ENCODE measurements at places on chromosomes 3 and 15.

- DNase-seq: no peak
Observed at GRCh38 chr3:53726643-53727042, 119.6 kb downstream of the CHDH start.

GRCh38 chr15:66625974-66626373, 60.2 kb upstream of the LCTL start:
- no peak for DNase-seq

DNA sequence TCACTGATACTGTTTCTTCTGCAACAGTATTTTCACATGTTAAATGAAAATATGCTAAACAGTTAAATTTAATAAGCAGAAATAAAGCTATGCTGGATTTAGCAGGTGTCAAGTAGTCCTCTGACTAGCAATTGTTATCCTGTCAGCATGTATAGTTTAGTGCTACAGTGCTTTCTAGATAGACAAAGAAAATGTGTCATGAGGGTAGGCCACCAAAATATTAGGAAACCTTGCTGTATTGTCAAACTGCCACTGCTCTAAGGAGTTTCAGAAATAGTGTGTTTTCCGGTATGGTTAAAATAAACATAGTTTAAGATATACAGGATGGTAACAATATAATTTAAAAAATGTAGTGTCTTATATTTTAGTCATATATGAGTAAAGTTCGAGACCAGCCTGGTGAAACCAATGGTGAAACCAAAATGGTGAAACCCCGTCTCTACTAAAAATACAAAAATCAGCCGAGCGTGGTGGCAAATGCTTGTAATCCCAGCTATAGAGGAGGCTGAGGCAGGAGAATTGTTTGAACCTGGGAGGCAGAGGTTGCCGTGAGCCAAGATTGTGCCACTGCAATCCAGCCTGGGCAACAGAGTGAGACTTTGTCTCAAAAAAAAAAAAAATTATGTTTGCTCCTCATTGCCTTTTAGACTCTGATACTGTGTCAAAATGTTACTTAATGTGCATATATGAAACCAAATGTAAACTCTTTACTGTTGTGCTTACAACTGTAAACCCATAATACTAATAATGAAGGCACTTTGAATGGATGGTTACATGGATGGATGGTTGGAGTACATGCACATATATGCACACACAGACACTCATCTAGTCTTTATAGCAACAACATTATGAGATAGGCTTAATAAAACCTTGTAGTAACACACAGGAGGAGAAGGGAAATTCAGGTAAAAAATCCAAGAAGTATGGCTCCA, 204.8 kb downstream of the RSRC1 start:
- no peak for DNase-seq

- no peak for DNase-seq
Observed at GRCh38 chr3:174417573-174417972, 441.6 kb upstream of the NAALADL2 start.

DNA sequence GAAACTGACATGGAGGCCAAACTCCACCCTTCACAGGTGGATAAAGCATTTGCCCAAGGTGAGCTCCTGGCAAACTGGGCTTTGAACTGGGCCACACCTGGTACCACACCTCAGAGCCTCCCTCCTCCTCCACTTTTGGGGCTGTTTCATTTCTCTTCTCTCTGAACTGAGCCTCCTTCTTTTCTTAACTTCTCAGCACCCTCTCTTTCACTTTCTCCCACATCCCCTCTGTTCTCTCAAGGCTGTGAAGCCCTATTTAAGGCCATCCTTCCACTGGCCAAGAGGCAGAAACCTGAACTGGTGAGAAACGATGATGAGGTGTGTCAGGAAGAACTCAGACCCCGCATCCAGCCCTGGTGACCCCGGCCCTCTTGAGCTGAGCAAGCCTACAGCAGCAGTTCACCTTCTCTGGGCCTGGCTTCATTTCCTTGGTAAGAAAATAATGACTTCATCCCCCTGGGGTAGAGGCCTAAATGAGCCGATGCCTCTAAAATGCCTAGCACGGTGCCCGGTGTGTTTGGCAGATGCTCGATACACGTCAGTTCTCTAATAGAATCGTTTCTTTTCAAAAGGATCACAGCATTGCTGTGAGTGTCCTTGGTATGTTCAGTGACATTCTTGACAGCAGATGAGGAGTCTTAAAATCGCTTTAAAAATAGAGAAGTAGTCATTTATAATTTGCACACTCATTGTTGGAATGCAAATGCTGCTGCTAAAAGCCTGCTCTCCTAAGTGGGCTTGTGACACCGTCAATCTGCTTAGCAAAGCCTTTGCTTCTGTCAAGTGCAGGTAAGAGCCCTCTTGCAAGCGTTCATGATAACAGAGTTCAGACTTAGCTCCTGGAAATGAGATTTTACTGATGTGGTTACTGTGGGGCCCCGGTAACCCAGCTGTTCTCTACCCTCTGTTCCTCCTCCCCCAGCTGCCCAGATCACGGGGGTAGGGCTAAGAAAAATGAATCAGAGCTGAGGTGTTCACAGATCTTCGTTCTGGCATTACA, 97.7 kb upstream of the ATP2B2 start:
- DNase-seq: no peak

DNA sequence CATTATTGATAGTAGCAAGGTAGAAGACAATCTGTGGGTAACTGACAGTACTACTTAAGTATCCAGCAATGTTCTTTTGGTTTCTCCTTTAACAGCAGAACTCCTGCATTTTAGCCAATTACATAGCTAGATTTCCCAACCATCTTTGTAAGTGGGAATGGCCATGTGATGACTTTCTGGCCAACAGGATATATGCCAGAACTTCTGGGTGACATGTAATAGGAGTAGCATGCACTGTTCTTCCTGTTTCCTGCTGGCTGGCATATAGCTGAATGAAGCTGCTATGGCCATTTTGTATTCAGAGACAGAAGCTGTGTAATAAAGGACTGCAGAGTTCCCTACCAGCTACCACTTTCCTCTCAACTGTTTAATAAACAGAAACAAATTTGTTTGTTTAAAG, 18.0 kb downstream of the SPICE1 start:
- DNase-seq: no peak

- no peak for DNase-seq
Observed at GRCh38 chr15:68807249-68807648, 13.4 kb downstream of the ANP32A start.

DNA sequence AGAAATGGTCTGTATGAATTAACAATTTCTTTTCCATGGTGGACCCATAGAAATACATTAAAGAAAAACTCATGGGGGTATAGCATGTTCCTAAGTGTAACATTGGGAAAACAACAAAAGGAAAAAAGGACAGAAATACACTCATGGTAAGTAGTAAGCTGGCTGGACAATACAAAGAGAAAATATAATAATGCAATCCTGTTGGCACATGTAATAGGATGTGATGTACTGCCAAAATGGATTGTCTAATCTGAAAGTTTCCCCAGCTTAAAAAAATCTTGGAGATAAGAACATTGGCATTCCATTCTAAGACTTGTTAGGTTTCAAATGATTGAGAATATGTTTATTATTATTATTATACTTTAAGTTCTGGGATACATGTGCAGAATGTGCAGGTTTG, 128.1 kb downstream of the MBNL1 start:
- no peak for DNase-seq

GRCh38 chr3:156215751-156216150, 95.4 kb downstream of the KCNAB1 start:
- DNase-seq: peak; percentile 17

DNA sequence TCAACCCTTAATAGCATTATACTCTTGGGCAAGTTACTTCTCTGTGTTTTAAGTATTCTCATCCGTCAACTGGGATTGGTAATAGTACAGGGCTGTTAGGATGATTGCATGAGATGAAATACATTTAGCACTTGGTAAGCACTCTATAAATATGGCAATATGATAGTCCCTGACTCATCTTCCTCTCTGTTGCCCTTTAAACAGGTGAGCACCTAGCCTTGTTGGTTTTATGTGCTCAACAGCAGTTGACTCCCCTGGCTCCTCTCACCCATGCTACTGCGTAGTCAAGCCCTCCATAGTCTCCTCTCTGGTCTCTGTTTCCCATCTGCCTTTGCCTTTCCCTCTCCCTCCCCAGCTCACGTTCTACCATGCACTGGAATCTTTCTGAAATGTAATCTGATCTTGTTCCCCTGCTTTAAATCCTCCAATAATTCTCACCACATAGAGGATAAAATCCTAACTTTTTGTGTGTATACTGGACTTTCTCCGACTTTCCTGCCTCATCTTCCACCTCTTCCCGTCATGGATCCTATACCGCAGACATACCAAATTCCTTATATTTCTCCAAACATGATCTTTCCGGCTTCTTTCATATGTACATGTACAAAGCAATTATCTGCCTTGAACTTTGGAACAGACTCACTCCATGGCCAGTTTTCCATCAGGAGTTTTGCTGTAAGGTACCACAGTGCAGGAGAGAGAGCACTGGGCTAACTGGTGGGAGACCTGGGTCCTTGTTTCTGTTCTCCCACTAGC, 42.3 kb downstream of the FSD2 start:
- no peak for DNase-seq

GRCh38 chr3:125357032-125357658, 18.0 kb downstream of the ZNF148 start:
- DNase-seq: peak; percentile 15

DNA sequence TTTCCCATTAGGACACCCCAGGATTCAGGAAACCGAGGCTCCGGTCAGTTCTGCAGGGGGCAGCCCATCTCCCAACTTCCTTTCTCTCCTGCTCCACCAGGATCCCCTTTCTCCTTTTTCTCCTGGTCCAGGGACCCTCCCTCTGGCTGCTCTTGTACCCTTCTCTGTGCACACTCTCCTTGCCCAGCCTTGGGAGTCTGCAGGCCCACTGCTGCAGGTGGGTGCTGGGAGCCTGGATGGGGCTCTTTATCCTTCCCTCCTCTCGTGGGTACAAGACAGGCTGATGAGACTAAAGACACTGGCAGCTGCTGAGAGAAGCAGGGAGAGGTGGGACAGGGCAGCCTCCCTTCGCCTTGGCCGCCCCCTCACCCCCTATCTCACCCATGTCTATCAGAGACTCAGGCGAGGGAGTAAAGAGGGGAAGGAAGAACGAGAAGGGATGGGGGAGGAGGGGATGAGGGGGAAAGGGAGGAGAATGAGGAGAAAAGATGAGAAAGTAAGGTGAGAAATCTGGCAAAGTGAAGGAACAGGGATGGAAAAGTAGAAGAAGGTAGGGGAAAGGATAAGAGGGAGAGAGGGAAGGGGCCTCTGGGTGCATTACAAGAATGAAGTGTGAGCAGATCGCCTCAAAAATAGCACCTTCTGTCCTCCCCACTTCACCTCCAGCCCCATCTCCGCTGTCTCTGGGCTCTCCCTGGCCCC, 45.2 kb downstream of the ITGA11 start:
- peak; percentile 22 for DNase-seq

DNA sequence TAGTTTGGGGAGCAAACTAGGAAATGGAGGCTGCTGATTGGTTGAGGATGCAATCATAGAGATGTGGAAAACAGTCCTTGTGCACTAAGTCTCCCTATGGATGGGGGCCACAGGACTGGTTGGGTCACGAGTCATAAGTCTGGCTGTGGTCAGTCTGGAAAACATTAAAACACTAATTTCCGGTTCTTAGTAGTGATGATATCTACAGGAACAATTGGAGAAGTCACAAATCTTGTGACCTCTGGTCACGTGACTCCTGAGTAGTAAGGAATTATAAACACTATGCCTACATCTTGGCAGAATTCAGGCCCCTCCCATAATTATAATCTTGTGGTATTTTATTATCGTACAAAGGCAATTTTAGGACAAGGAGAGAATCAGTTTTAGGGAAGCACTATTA, 317.3 kb upstream of the ARPP21 start:
- no peak for DNase-seq

GRCh38 chr3:11553436-11554235, 90.1 kb downstream of the VGLL4 start:
- DNase-seq: no peak

- DNase-seq: no peak
Observed at GRCh38 chr3:64133987-64134386, 91.3 kb downstream of the PRICKLE2 start.

DNA sequence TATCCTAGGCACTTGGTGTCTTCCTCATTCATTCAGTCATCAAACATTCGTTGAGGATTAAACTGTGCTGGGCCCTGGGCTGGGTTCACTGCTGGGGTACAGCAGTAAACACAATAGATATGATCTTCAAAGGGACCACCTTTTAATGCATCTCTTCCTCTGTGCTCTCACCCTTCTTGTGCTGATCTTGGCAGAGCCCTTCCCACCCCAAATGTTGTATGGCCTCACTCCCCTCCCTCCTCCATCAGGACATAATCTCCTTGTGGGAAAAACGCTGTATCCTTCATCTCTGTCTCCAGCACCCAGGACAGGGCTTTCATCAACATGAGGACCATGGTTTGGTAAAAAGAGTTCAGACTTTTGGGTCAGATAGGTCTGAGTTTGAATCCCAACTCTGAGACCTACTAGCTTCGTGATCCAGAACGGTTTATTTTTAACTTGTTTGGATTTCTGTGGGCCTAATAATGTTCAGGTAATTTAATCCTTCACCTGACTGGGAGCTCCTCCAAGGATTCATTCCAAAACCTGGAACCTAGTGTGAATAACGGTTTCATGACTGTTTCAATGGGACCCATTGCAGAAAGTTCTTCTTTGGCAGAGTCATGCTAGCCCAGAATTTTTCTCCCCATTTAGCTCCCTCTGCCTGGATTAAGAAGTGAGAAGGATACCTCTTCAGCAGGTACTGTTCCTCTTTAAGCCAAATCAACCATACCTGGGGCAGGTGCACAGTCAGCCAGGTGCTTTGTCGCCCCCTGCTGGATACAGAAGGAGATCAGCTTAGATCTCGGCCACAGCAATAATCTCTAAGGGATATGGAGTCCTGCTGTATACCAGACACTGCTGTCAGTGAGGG, 5.2 kb upstream of the WNT7A start:
- no peak for DNase-seq

- no peak for DNase-seq
Observed at GRCh38 chr3:101602731-101603130, 28.8 kb downstream of the PCNP start.

- no peak for DNase-seq
Observed at GRCh38 chr3:25453619-25454004, 25.5 kb downstream of the RARB start.

DNA sequence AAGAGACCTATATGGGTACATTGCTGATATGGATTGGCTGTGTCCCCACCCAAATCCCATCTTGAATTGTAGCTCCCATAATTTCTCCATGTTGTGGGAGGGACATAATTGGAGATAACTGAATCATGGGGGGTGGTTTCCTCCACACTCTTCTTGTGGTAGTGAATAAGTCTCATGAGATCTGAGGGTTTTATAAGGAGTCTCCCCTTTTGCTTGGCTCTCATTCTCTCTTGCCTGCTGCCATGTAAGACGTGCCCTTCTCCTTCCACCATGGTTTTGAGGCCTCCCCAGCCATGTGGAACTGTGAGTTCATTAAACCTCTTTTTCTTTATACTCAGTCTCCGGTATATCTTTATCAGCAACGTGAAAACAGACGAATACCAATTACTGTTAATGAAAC, 5.0 kb upstream of the ARRDC4 start:
- no peak for DNase-seq

DNA sequence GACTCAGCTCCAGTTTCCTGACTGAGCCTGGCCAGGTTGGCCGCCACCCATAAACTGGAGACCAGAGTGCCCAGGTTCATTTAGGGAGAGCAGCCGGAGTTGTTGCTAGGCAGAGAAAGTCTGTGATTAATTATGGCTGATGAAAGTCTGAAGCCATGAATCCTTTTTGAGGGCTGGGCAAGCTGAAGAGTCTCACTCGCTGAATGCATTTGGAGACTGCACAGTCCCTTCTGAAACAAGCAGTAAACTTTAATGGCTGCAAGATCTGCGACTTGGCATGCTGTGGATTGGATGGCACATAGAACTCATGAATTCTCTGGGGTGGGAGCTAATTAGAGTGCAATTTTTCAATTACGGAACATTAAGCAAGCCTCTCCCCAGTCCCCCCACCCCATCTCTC, 282.1 kb downstream of the RPLP1 start:
- DNase-seq: no peak

- no peak for DNase-seq
Observed at GRCh38 chr15:48548455-48548854, 97.1 kb downstream of the FBN1 start.

All from SJSA1 (cell line).